ENCODE measurements at places on chromosomes 11 and 22. TPM values are rescaled to one million over a fixed set of nuclear protein-coding genes. Genes with fewer than 3 reads are reported as not detected.
A peak's percentile ranks its signal among the peaks of the same experiment; 100 is the strongest.

The HBD gene
- total RNA-seq = 1.6 TPM

The CASP1 gene
- total RNA-seq = 23.6 TPM

DNA sequence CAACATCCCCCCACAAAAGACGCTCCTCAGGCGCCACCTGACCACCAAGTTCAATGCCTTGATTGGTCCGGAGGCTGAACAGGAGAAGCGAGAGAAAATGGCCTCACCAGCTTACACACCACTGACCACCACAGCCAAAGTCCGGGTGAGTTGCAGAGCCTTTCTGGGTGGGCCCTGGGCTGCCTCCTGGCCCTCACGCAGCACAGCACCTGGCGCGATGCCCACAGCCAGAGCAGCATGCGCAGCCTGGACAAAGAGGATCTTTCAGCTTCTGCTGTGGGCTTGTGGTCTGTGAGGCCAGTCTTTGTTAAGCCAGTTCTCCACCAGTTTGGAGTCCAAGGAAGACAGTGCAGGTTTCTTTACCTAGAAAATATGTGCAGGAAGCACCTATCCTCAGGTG is 21.6 kb downstream of the CYB5R2 start:
- DNase-seq = no peak

- no peak for DNase-seq
These were observed 515.8 kb downstream of the NTM start for GRCh38 chr11:131886201-131886600.

DNA sequence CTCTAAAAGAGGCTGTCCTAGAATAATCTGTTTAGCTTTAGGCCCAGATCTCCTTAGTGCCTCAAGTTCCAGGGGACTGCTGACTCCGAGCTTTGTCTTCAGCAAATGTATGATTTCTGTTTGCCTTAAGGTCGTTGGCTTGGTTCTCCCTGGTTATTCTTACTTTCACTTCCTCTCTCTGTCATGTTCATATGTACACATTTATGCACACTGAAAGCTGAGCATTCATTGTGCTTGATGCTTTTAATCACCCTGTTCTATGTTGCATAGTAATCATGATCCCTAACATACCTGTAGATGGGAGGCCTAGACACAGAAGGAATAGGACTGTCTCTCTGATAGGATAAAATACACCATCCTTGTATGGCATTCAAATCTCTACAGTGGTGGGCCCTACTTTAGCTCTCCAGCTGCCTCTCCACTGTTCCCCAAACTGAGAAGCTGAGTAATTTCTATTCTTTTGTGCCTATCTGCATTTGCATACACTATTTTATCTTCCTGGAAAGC is 7.2 kb downstream of the PPFIBP2 start:
- DNase-seq = no peak

DNA sequence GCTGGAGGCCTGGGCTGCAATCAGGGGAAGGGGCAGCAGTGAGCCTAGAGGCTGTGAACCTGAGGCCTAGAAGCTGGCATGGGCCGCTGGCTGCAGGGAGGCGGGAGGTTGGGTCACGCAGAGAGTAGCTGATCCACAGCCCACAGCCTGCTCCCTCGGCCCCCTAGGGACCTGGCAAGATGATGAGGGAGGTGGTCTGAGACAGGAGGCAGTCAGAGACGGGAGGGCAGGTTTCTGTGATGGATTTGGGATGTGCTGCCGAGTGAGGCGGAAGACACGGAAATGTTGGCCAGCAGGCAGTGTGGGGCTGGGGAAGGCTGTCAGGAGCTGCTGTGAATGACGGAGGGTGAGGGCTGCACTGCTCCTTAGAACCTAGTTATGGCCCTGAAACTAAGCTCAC is 22.7 kb downstream of the LRFN4 start:
- DNase-seq = no peak

GRCh38 chr11:6693342-6694228 is 10.4 kb upstream of the MRPL17 start:
- peak; percentile 27 for DNase-seq

All from activated naive CD4-positive, alpha-beta T cell treated with anti-CD3 and anti-CD28 coated beads, Interleukin-2, amount 50 U/mL, for 72 hours (primary cell).